ENCODE measurements at places on chromosomes 4 and X.

DNA sequence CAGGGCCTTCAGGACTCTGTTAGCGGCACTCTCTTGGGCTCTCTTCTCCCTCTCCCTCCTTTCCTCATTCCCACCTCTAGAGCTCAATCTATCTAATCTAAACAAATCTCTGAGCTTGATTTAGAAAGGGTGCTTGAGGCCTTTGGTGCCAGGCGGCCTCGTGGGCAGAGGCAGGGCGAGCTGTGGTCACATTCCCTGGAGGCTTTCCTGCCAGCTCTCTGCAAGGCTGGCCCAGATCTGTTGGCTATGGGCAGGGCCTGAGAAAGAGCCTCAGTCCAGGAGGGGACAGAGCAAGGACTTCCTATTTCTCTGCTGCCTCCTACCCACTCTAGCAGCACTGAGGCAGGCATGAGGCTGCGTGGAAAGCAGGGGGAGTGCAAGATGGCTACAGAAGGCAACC lies 38.6 kb downstream of the PJA1 start:
- DNase-seq, result no peak

- DNase-seq, result no peak
Measured at GRCh38 chr4:185394568-185395237, 1.0 kb downstream of the LRP2BP start.

DNA sequence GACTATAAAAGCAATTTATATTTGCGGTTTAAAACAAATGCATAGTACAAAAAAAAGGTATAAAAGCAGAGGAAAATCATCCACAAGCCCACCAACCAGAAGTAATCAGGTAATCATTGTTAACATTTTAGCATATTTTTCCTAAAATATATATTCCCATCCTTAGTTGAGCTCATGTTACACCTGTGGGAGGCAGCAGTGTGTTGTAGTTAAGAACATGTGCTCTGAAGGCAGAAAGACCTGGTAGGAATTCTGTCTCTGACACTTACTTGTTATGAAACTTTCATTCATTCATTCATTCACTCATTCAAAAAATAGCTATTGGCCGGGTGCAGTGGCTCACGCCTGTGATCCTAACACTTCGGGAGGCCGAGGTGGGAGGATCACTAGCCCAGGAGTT lies 15.4 kb upstream of the CDKL5 start:
- no peak for DNase-seq

DNA sequence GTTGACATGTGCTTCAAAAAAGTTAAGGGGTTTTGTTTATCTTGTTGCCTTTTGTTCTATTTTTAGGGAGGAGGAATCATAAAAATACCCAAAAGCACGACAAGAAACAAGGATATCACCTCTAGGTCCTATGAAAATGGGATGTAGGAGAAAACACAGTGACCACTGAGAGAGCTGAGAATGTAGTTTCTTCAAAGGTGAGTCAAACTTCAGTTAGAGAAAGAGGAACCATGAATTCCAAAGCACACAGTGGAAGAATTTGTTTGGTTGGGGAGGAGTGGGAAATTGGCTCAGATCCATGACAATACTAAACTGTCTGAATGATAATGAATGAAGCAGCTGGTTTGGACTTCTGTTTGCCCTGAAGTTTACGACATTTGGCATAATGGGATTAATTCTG lies 19.1 kb upstream of the FRYL start:
- no peak for DNase-seq

GRCh38 chr4:176443117-176443516 lies 123.4 kb downstream of the SPCS3 start:
- DNase-seq, result no peak

DNA sequence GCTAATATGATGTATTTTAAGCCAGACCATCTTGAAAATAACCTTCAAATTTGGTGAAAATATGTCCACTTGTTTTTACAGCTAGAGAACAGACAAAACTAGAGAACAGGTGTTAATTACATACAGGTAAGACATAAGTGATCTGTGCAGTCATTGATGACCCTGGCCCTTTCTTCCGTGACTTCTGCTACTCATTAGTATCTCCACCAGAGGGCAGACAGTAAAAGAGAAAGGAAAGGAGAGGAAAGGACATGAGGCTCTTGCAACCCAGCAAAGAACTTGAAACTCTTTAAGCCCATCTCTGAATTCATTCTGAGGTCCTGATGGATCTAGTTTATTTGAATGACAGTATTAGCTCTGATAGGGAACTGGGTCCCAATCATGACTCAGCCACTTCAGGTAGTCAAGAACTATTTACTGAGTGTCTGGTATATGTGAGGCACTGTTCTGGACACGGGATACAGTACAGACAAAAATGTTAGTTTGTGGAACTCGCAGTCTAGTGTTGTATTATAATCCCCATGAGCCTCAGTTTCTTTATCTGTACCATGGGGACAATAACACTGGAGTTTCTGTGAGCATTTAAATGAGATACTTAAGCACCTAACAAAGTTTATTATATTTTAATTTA lies 121.0 kb upstream of the TEX13D start:
- DNase-seq, result no peak

DNA sequence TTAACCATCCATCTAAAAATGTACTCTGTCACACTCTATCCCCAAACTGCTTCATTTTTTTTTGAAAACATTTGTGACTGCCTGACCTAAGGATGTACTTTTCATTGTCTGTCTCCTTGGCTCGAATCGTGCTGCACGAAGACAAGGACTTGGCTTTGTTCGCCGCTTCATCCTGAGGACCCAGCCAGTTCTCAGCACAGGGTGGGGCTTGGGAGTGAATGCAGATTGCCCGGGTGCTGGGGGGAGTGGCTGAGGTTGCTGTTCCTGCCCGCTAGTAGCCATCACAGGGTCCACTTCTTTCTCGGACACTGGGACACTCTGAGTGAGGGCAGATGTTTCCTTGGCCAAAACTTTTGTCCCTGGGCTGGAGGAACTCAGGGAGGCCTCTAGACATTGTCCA lies 70.1 kb upstream of the CLCN4 start:
- DNase-seq, result no peak

DNA sequence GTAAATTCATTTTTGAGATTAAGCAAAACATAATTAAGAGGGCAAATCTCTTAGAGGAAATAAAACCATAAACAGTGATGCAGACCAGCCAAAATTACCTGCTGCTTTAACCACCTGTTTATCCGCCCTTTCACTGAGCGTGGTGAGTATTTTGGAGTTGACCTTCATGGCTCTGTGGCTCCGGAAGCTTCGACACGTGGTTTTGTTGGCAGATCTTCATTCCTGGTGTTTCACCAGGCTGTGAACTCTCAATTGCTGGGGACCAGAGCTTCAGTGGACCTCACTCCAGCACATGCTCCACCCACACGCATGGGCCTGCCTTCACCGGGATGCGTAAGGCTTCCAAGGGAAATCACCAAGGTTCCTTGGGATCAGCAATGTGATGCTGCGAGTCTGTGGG lies 83.8 kb downstream of the FHDC1 start:
- no peak for DNase-seq

DNA sequence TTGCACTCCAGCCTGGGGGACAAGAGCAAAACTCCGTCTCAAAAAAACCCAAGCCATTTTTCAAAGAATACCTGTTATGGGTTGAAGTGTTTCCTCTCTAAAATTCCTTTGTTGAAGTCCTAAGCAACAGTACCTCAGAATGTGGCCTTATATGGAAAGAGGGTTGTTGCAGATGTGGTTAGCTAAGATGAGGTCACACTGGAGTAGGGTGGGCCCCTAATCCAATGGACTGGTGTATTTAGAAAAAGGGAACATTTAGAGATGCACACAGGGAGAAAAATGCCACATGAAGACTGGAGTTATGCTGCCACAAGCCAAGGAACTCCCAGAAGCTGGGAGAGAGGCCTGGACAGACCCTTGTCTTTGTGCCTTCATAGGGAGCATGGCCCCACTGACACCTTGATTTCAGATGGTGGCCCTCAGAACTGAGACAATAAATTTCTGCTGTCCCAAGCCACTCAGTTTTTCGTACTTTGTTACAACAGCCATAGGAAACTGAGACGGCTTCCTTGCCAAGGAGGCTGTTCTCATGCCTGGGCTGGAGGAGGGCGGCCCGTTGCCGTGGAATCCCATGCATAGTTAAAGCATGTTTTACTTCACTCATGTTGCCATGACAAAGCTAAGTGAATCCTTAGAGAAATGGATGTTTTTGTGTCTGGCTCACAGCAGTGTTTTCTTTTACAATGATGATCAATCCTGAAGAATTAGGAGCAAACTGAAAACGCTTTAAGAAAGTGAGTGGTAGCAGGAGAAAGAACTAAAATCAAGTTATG lies 16.5 kb downstream of the TRAPPC2 start:
- DNase-seq, result no peak

- DNase-seq, result no peak
Measured at GRCh38 chr4:159823743-159824142, 720.9 kb downstream of the RAPGEF2 start.

Measured in heart left ventricle (tissue), 16 donors.